ENCODE measurements at places on chromosomes 12 and 14.

DNA sequence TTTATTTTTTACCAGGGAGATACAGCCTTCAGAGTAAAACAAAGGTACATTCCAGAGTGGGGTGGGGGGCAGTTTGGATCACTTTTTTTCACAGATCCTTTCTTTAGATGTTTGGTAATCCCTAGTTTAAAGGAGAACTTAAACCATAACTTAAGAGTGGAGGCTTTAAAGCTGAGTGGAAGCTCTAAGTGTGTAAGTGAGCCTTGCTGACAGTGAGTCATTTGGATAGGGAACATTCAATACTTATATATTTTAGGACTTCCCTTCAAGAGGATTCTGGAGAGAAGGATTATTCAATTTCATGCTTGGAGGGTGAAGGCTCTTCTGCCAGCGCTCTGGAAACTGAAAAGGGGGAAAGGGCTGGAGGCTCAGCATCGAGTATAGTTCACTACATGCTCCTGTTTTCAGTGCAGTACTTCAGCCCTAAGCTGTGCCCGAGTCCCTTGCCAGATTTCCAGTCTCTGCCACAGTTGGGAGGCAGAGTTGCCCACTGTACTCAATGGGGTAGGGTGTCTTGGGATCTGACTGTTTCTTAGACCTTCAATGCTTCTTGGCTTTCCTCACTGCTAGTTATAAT is 8.4 kb downstream of the PRKAG1 start:
- DNase-seq, result no peak

- no peak for DNase-seq
Measured at GRCh38 chr14:54040846-54041245, 84.2 kb upstream of the BMP4 start.

- no peak for DNase-seq
Measured at GRCh38 chr12:130920723-130921381, 32.9 kb upstream of the ADGRD1 start.

GRCh38 chr12:53626702-53627169 is 554 bp upstream of the ATF7 start:
- DNase-seq, result no peak

DNA sequence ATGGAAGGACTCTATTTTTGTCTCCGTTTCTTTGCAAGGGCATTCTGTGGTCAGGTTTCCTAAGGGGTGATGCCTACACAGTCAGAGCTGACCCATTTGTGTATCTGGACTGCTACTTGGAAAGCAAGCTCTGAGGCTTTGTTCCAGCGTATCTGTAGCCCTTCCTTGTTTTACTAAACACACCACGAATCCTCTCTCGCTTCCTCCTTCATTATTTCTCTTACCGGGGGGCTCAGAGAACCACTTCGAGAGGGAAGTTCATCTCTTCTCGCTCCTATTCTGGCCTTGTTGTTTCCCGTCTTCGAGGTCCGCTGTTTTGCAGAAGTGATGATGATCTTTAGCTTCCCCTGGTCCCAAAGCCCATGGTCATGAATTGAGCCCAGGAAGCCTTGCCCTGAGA is 164.7 kb downstream of the SSPN start:
- DNase-seq, result no peak

GRCh38 chr12:103538397-103538796 is 42.6 kb upstream of the C12orf42 start:
- DNase-seq, result no peak

DNA sequence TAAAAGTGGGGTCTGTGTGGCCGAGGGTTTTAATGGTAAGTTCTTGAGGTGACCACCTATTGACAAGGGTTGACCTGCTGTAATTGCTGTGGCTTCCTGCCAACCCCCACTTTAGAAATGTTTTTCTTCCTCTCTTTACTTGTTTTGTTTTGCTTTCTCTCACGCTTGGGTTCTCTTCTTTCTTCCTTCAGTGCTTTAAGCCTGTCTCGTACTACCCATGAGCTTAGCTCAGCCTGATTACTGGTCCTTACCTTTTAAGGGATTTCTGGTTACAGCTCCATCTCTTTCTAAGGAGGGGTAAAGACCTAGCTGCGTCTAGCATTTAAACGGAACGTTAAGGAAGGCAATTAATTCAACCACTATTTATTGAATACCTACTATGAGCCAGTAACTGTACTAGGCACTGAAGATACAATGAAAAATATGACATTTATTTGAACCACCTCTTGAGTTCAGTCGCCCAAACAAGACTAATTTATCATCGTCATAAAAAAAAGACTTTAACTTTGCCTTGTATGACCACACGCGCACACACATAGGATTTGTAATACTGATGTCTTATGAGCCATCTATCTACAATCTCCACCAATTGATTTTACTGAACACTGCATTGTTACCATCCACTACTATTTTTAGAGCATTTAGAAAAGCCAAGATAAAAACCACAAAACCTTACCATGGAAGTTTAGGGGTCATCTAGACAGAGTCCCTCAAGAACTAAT is 888 bp upstream of the PPP1R12A start:
- DNase-seq, result no peak

- no peak for DNase-seq
Measured at GRCh38 chr12:105348561-105348960, 18.1 kb downstream of the C12orf75 start.

GRCh38 chr12:60172266-60173211 is 576.7 kb downstream of the SLC16A7 start:
- DNase-seq, result no peak

DNA sequence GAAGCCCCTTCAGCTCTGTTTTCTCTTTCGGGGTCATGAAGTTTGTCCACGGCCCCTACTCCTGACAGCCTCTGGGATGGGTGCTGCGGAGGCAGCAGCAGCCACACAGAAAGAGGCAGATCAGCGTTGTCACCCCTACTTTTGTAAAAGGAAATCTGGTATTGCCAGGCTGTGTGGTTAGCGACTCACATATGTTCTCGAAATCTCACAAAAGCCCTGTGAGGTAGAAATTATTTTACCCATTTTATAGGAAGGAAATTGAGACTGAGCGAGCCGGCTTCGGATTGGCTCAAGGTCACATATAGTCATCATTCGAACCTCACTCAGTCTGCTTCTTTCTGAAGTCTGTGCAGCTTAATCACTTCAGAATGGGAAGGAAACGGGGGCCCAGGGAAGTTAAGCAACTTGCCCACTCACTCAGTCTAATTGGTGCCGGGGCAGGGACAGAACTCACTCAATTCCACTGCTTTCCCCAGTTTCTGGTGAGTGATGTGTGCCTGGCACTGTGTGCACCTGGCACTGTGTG is 1.1 kb upstream of the CKAP4 start:
- DNase-seq, result no peak

GRCh38 chr12:3974883-3975282 is 101.7 kb upstream of the PARP11 start:
- no peak for DNase-seq

DNA sequence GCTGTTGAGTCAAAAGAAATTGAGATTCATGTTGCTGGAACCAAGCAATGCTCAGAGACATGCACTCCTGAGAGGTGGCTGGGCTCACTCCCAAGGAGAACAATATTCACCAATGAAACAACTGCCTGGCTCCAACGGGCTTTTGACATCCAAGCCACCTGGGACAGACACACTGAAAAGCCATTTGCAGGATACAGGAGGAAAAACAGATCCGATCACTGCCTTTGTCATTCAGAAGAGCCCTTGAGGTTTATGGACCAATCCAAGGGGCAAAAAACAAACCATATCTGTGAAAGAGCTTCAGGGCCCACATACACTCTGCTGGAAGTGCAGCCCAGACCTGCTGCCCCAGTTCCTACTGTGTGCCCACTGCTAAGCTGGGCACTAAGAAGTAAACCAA is 277.5 kb downstream of the NUAK1 start:
- DNase-seq, result no peak

DNA sequence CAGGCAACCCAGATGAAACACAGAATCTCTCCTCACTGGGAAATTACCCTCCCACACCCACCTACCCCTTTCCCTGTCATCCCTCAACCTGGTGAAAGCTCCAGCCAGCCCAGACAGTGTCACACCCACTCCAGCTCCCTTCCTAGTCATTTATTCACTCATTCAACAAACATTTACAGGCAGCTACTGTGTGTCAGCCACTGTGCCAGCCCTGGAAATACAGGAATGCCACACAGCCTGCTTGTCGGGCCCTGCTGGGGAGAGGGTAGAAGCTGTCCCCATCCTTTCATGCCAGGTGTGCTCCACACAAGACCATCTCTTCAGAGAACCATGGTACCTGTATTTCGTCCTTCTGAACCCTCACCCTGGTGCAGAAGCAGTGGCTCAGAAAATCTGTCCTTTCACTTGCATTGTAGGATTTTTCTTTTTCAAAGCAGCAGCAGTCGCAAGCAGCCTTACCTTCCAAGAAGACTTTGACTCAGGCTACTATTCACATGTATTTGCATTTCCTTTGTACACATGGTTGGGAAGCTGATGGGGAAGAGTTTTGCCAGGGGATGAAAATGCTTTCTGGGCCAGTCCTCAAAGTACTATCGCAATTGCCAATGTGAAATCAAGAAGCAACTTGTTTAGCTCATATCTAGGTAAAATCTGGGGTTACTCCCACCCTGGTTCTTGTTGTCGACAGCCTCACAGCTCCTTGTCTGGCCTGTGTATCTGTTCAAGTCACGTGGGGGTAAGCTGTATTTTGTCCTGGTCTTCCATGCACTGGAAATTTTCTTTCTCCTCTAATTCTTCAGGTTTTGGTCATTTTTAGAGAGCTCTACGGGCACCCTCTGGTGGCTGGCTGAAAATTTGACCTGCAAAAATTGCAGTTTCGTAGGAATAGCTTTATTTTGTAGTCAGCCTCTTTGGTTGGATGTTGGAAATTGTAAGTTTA is 147.4 kb upstream of the EGLN3 start:
- DNase-seq, result no peak

DNA sequence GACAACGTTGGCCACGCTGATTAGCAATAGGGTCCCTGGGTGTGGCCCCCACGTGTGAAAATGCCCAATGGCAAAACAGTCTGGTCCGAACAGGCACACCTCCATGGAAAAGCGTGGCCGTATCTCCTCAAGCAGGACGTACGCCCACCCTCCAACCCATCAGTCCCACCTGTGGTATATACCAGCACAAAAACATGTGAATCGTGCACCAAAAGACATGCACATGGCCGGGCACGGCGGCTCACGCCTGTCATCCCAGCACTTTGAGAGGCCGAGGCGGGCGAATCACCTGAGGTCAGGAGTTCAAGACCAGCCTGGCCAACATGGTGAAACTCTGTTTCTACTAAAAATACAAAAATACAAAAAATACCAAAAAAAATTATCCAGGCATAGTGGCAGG is 14.9 kb upstream of the SFSWAP start:
- no peak for DNase-seq

- DNase-seq, result no peak
Measured at GRCh38 chr14:95033682-95034632, 123.4 kb downstream of the DICER1 start.

- DNase-seq, result no peak
Measured at GRCh38 chr14:23486036-23486435, 16.5 kb downstream of the NGDN start.

DNA sequence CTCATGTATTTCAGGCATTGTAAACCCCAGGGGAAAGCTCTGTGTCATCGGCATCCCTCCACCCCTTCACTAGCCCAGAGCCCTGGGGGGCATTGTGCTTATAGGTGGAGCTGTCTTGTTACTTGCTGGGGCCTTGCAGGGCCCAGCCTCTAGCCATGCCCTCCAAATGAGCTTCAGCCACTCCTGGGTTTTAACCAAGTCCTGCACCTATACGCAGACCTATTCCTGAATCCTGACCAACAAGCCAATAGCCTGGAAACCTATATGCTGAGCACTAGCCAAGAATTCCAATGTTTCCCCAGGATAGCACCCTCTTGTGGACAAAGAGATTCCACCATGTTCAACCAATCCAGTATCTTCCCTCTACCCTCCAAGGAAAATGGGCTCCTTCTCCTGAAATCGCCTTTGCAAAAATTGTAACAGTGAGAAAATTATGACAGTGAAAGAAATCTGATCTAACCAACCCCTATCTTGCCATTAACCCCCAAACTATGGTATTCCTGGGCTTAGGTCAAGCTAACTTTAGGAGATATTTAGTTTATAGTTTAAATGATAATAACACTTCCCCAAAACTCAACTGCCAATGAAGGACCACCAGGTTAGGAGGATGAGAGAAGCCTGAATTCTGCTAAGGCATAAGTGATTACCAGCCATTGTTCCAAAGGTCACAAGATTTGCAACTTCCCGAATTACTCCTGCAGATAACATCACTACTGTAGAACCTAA is 55.5 kb downstream of the TTC7B start:
- no peak for DNase-seq

DNA sequence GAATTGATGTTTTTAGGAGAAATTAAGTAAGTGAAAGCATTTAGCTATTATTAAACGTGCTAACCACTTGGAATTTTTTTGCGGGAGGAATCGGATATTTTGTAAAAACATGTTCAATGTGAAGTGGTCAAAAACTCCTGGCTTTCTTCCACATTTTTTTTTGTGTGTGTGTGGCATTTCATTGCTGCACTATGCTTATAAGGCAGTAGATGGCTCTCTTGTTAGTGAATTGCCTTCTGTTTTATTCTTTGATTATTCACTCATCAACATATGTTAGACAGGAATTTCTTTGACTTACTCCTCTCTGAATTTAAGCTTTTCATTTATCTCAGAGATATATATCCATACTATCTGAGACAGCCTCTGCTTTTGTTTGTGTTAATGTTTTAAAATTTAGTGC is 71.3 kb downstream of the DERA start:
- DNase-seq, result no peak

GRCh38 chr12:11973396-11973795 is 97.3 kb upstream of the BCL2L14 start:
- DNase-seq, result no peak

- peak; percentile 29 for DNase-seq
Measured at GRCh38 chr12:67647799-67648520, 585 bp upstream of the DYRK2 start.

- no peak for DNase-seq
Measured at GRCh38 chr12:114152890-114153289, 186.8 kb upstream of the RBM19 start.

DNA sequence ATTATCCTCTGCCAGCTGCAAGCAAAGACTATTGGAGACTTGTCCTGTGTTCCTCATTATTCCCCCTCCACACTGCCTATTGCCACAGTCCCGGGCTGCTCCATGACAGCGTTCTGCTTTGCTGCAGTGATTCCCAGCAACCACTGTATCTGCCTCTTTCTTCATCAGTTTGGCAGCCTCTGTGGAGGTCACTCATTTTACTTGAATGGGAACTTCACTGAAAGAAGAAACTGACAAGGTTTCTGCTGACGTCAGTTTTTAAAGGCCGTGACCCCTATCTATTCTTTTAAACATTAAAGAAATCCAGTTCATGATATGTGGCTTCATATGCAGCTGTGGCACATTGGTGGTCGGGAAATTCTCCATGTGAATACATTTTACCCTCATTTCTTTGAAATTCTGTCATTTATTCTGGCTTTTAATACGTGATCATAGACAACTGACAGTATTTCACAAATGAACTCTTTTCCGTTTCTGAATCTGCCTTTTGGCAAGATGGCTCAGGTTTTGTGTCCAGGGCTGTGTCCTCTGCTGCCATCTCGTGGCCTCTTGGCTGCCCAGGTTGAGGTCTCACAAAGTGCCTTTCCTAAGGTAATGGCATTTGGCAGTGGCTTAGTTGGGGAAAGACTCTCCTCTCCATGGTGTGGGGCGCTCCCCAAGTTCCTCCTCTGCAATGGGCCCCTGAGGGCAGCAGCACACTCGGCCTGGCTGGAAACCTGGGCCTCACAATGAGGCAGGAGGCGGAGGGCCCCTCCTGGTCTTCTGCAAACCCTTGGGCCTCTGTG is 5.8 kb downstream of the TMEM253 start:
- DNase-seq, result peak; percentile 55
